ENCODE measurements at places on chromosomes 2 and 18.
A peak's percentile ranks its signal among the peaks of the same experiment; 100 is the strongest.

DNA sequence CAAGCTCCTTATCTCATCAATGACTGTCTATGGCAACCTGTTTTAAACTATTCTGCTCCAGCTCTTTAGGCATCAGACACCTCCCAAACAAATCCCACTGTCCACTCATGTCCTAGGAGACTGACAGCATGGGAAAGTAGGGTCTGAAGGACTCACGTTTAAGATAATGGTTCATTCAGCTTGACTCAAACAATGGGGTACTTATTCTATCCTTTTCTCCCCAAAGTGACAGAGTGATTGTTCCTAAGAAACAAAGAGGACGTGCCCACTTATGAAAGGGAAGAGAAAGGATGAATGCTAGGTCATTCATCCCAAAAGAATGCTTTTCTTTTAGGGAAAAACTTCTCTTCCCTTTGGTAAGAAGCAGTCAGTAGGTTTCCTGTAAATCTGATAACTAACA lies 41.9 kb downstream of the ALK start:
- no peak for DNase-seq

- DNase-seq = peak; percentile 7
These were observed 13.6 kb downstream of the ASAP2 start for GRCh38 chr2:9220201-9220600.

- no peak for DNase-seq
These were observed 40.0 kb downstream of the BIN1 start for GRCh38 chr2:127066942-127067341.

DNA sequence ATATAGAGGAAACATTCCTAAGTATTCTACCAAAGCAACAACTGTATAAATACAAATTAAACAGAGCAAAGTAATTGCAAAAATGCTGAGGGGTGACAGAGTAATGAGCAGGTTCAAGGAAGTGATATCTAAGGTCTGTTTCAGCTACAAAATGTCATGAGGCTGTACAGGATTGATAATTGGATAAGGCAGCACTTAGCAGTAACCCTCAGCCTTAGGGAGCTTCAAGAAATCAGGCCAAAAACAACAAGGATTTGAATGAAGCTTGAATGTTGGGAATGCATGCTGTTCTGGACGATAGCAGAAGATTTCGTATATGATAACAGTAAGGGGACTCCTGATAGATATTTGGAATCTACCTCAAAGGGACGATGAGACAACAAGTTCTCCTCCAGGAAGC lies 142.0 kb upstream of the MMADHC start:
- DNase-seq = no peak

GRCh38 chr2:45782986-45783385 lies 131.5 kb downstream of the PRKCE start:
- DNase-seq = no peak

DNA sequence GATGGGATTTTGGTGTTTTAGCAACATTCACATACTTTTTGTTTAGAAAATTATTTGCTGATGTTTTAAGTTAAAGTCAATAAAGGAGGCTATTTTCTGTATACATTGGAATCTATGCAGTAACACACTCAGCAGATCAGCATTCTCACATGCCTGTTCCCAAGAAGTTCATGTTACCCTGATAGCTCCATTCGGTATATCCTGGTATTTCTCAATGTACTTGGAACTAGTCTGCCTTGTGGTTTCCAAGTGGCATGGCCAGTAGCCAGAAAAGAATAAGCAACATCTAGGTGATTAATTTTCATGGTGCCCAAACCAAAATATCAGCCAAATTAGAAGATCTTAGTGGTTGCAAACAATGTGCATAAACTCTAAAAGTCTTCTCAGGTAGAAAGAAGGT lies 5.2 kb upstream of the NCAPH start:
- peak; percentile 41 for DNase-seq

GRCh38 chr2:217746808-217747207 lies 256.0 kb downstream of the TNS1 start:
- DNase-seq = no peak

- DNase-seq = no peak
These were observed 12.4 kb upstream of the IGFBP2 start for GRCh38 chr2:216620786-216621185.

DNA sequence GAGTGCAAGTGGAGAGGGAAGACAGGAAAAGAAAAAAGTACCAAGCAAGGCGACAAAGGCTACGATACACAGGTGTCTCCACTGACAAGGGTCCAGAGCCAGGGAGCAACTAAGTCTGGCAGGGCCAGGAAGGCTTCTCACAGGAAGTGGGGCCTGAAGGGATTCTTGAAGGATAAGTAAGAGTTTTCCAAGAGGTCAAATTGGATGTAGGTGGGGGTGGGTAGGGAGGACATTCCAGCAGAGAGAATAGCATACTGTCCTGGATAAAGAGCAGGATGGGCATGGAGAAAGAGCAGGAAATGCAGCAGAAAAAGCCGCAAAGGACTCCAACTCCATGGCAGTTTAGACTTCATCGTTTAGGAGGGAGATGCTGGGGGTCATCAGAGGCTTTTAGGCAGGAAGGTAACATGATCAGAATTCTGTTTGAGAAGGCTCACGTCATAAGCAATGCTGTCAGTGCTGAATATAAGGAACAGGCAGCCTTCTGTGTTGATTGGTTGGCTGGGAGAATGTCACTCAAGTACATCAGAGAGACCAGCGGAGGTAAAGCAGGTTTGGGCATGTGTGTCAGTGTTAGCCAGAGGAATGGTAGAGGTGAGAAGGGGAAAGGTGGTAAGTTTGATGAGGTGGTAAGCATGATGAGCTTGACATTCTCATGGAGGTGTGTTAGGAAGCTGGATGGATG lies 35.1 kb downstream of the ARHGAP25 start:
- DNase-seq = no peak

GRCh38 chr2:126317790-126318431 lies 338.0 kb upstream of the GYPC start:
- DNase-seq = no peak

- no peak for DNase-seq
These were observed 98.0 kb downstream of the EVA1A start for GRCh38 chr2:75462721-75463120.

DNA sequence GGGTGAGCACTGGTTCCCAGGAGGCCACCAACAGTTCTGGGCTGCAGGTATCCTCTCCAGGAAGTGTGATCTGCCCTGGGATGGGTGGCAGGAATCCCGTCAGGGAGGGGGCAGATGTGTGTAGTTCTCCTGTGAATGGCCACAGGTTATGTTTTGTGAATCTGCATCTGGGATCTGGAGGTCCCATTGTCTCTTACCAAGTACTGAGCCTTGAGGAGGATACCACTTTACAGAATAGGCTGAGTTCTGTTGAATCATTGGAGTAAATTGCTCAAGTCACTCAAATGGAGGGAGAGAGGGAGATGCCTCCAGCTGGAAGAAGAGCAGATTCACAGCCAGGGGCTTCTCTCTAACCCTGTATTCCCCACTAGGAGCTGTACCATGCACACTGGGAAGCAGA lies 168.2 kb downstream of the ANKRD30B start:
- no peak for DNase-seq

GRCh38 chr18:3916082-3916481 lies 466.1 kb downstream of the TGIF1 start:
- DNase-seq = no peak

DNA sequence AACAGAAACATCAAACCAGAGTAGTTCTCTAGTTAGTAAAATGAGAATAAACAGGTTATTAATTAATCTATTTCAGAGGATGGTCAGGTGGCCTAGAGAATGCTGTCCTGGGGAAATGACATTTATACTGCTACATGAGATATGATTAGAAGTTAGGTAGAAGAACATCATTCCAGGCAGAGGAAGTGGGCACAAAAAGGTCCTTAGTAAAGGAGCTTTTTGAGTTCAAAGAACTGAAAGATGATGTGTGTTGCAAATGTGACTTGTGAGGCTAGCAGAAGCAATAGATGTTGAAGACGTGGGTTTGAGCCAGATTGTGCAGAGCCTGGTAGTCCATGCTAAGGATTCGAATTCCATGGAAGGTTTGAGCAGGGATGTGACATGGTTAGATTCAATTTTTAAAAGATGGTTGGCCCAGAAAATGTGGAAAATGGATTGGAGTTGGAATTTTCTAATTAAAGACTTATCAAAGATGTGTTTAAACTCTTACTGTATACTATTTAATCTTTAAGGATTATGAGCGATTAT lies 34.2 kb downstream of the RAB10 start:
- DNase-seq = no peak

Data from NCI-H2029 (cell line).